ENCODE measurements at places on chromosomes 4 and X.

GRCh38 chrX:16633754-16634153, 16.2 kb upstream of the S100G start:
- no peak for DNase-seq

DNA sequence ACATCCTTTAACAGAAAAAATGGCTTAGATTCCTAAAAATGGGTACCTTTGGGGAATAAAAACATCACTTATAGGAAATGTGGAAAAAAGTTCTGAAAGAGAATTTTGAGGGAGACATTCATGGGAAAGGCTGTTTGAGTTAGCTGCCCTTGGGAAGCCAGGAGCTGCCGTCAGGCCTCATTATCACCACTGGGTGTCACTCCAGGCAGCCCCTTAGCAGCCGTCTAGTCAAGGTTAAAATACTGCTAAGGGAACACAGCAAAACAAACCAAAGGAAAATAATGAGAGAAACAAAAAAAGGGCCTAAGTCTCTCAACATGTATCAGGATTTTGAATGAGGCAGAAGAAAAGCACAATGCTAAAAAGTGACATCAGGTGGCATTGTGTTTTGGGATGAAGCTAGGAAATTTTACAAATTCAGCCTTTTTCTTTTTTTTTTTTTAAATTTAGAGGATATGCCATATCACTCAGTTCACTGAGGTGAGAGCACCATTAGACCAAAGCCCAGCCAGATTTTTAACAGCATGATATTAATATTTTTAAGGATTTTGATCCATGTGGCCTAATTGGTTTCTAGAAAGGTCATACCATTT, 235.3 kb downstream of the GPAT3 start:
- no peak for DNase-seq

DNA sequence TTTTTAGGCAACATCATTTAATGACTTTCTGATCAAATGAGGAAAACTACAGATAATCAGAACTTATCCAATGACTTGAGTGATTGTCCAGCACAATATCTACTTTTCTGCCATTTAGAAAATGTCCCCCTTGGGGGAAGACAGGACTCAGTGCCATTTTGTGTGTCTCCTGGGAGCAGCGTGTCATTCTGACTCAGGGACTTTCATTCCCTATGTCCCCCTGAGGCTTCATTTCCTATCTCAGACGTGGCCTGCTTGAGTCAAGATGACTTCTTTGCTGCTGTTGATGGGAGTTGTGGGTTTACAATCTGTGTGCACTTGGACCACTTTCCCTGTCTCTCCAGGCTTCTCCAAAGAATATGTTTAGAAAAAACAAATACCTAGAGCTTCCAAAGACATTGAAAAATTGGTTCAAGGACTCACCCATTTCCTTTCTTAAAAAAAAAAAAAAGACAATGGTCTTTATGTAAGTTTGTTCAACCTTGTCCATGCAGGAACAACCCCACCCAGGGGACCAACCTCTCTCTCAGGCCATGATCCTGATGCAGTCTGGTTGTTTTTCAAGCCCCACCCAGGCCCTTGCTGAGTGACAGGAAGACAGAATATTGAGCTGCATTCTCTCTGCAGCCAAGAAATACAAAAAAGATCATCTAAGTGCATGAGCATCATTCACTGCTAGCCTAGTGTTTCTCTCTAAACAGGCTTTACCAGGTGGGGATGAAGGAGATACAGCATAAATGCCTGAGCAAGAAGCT, 34.3 kb upstream of the TMEM154 start:
- no peak for DNase-seq

GRCh38 chr4:25815586-25815985, 47.2 kb downstream of the SEL1L3 start:
- DNase-seq, result no peak

DNA sequence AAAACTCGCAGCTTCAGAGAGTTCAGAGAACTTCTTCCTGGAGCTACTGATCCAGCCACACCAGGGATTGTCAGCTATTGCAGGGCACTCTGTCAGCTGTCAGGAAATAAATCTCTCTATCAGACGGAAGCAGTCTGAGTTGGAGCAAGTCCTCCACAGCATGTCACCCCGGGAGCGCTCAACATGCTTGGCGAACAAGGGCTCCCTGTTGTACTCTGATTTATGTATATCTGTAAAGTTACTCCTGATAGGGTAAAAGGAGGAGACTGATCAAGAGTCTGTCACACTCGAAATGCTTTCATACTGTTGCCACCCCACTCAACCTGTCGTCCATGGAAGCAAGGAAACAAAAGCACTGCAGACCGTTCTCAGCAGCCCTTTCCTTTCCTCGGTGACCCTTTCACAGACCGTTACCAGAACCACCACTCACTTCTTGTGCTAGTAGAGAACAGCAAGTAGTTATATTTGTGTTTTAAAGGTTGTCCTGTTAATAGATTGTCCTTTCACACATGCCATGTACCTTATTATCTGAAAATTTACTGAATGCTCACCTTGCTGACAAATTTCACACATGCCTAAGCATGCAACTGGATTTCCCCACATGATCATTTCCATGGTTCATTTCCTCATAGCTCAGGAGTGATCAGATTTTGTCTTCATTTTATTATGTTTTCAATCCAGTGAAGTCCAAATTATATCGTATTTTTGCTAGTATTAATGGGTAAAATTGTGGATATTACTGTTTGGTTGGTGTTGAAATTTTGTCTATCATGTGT, 2108.9 kb upstream of the TENM3 start:
- no peak for DNase-seq

DNA sequence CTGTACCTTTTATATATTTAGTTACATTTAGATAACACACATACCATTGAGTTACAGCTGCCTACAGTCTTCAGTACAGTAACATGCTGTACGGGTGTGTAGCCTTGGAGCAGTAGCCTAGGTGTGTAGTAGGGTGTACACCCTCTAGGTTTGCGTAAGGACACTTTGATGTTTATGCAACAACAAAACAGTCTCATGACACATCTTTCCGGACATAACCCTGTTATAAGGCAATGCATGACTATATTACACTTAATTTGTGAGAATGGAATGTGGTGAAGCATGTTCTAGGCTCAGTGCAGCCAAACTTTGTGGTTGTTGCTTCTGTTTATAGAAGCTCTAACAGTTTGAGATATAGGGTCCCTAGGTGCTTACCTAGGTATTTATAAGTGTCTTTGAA, 65.4 kb downstream of the SPRY1 start:
- DNase-seq, result no peak

DNA sequence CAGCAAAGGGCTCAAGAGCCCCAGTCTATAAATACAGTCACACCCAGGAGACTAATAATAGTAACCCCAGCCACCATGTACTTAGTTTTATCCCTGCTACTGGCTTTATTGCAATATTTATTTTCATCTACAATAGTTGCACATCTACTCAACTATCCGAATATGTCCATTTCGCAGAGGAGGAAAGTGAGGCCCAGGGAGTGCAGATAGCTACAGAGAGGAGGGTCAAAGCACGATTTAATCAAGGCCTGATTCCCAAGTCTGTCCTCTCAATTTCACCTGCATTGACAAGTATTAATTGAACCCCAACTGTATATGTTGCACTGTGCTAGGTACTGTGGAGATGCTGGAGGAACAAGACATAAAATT, 4.0 kb upstream of the PLP2 start:
- no peak for DNase-seq

GRCh38 chrX:134604701-134605311, 53.5 kb downstream of the PLAC1 start:
- DNase-seq, result peak; percentile 85

DNA sequence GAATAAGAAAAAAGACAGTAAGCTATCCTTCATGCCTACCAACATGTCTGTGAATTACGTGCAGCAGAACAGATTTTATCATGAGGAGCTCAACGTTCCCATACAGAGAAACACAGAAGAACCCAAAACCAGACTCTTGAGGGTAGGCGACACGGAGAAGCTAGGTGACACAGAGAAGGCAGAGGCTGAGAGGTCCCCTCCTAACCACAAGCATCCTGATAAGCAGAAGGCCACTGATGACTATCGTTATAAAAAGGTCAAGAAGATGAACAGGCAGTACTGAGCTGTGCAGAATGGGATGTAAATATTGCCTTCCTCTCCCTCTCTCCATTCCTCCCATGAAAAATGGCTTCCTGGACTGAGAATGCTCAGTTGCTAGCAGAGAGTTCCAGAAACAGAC, 350.2 kb upstream of the BOD1L1 start:
- no peak for DNase-seq

GRCh38 chrX:130165181-130165702, 399 bp downstream of the AIFM1 start:
- DNase-seq, result no peak

DNA sequence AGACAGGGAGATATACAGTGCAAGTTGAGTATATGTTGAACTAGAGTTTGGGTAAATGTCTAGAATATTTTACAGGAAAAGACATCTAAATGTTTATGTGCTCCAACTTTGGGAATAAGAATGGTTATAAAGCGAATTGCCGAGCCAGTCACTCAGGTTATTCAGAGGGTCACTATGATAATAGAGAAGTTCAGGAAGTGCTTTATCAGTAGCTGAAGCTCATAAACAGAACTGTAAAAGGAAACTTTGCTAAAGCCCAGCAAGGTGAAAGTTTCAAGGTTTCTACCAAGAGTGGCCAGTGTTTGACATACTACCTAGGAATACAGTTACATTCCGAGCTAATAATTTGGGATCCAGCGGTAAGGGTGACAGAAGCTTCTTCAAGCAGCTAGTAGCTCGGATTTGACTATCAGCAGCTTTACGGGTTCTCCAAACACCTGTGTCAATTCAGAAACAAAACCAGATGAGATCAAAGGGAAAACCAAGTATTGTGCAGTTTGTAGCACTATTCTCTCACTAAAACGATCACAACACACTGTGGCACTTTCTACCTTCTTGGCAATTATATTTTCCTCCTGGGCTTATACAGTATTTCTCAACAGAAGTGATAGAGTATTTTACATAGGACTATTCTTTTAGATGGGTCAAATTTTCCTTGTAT, 17.2 kb upstream of the BCLAF3 start:
- DNase-seq, result no peak

DNA sequence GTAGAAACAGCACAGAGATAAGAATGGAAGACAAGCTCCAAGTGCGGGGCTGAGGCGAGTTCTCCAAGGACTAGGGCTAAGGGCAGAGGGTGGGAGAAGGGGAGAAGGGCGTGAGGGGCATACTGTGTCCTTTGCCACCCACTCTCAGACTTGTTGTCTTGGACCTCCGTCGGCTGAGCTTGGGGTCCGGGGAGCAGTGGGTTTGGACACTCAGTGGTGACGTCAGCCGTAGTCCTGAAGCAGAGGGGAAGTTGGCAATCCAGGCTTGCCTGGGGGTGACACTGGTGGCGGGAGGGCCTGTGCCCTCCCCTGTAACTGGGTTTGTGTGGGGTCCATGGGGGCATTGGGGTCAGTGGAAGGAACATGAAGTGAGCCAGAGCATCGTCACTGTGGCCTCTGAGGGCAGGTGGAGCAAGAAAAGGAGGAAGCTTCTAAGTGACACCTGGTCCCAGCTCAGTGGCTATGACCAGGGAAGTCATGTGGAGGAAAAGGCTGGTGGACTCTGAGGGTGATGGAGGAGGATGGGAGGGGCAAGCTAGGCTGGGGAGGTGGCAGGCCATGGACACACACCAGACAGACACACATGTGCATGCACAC, 17.6 kb downstream of the CD99 start:
- no peak for DNase-seq
